Cerebellar nuclear complex (tissue), 1 donor: ENCODE measurements at places on chromosomes 4 and X.

DNA sequence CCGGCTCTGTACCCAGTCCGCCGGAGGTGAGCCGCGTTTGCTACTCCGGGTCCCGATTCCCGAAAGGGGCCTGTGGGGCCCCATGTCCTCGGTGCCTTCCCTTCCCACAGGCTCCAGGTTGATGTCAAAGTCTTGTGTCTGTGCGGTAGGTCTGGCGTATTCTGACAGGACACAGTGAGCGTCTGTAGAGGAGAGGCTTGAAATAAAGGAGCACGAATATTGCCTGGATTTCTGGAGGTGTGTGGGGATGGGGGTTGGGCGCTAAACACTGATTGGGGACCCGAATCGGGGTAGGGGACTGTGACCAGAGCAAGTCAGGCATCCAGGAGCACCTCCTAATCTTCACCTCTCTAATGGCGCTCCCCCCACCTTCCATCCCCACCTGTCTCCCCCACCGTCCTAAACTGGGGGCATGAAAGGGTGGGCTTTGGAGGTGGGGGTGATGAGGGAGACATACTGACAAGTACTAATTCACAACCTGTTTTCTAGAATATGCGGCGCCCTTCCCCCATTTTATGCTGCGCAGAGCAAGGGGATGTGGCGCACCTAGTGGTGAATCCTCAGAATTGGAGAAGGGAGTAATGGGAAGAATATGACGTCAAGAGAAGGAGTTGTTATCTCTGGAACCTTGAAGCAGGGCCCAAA lies 855 bp downstream of the GPRASP2 start:
- peak; percentile 15 for DNase-seq

- no peak for DNase-seq
Observed at GRCh38 chr4:153494562-153494961, 28.4 kb downstream of the TMEM131L start.

- no peak for DNase-seq
Observed at GRCh38 chr4:161629694-161630441, 533.9 kb downstream of the FSTL5 start.

- no peak for DNase-seq
Observed at GRCh38 chrX:63282828-63283227, 68.3 kb downstream of the SPIN4 start.
